ENCODE measurements at places on chromosomes 6 and 20. TPM values are rescaled to one million over a fixed set of nuclear protein-coding genes. Genes with fewer than 3 reads are reported as not detected.

CLVS2 gene
- not detected for total RNA-seq

GPR6 gene
- total RNA-seq, result not detected

DNA sequence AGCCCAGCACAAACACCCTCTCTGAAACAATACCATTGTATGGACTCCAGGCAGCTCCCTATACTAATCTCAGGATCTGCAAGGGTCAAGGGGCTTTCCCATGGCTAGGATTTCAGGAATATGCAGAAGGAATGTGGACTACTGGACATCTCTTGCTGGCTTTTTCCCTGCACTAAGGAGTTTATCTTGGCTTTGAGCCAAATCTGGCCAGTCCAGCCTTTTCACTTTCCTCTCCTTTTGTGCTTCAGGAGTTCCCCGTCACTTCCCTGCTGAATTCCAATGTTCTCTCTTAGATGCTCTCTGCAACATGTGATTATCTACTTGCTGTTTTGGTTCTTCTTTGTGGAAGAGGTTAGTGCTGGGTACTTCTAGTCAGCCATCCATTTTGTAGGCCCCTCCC, 568.2 kb downstream of the HDGFL1 start:
- DNase-seq, result no peak
- no peaks in the 10 kb centered on the region for H3K27me3 ChIP-seq
- peaks cover 4% of the 10 kb centered on the region for H3K36me3 ChIP-seq
- H3K4me3 ChIP-seq, result no peak overlapping the region

DNA sequence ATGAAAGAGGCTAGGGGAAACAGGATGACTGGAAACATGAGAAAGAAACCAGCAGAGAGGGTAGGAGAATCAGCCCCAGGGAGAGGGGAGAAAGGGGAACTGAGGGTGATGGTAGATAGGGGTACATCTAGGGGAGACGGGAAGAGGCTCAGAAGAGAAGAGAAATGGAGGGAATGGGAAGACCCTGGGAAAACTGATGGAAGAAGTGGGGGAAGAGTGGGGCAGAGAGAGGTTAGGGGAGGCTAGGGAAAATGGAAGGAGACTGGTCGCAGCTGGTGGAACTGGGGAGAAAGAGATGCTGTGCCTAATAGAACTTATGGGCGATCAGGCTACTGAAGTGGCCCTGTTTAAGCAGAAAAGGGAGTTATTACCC, 548 bp downstream of the PROCR start:
- H3K4me1 ChIP-seq, result peaks cover 12% of the 10 kb centered on the region
- peaks cover 1% of the 10 kb centered on the region for H3K27me3 ChIP-seq
- no peaks in the 10 kb centered on the region for H3K36me3 ChIP-seq
- H3K27ac ChIP-seq, result no peak overlapping the region
- peak overlapping the region; percentile 69 for H3K4me3 ChIP-seq

DNA sequence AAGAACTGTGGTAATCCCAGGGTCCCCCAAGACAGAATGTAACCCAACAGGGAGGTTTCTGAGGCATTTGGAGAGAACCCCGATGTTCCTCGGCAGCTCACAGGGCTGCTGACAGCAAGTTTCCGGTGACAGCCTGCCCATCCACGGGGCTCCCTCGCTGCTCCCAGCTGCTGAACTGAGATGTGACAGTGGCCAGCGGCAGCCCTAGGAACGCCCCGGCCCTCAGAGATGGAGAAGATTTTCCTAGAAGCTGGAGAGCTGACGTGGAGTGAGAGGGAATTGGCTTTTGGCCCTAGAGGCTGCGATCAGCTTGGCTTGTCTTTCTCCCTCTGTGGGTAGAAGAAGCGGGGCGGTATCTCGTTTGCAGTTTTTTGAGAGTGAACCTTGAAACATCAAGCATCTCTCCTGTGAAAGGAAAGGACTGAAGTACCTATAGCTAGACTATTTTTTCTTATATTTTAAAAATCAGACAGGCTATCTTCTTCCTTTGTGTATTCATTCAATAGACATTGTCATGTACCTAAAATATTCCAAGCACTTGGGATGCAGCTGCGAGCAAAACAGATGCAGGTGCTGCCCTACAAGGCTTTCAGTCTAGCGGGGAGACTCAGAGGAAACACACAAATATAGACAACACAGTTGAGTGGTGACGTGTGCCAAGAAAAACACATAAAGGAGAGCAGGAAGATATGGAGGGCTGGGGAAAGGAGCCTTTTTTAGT, 28.4 kb upstream of the NFATC2 start:
- peaks cover 3% of the 10 kb centered on the region for H3K4me1 ChIP-seq
- H3K4me3 ChIP-seq, result no peak overlapping the region
- no peak overlapping the region for H3K27ac ChIP-seq
- DNase-seq, result no peak
- H3K27me3 ChIP-seq, result peaks cover 3% of the 10 kb centered on the region
- no peaks in the 10 kb centered on the region for H3K36me3 ChIP-seq

DBNDD2 gene
- total RNA-seq, result 47.0 TPM

- no peak overlapping the region for H3K4me3 ChIP-seq
- H3K4me1 ChIP-seq, result peaks cover 49% of the 10 kb centered on the region
- DNase-seq, result no peak
- peak overlapping the region; percentile 63 for H3K27ac ChIP-seq
- H3K27me3 ChIP-seq, result no peaks in the 10 kb centered on the region
Observed at GRCh38 chr20:57439432-57439831, 48.2 kb downstream of the RBM38 start.

DNA sequence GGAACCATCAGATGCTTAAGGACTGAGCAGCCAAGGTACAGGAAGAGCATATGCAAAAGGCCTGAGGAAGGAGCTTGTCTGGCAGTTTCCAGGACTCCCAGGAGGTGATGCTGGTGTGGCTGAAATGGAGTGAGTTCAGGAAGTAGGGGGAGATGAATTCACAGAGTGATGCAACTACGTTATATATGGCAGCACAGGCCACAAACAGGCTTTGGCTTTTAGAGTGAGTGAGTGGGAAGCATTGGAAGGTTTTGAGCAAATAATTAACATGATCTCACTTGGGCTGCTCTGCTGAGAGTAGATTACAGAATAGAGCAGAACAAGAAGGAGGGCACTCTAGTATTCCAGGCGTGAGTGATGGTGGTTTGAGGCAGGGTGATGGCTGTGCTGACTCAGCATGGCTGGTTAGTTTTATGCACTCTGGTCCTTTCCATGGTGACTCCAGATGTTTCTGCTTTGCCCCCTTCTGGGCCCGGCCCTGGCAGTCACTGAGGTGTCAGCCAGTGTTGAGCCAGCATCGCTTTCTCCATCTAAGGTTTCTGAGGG, 6.5 kb downstream of the BTN2A2 start:
- DNase-seq, result no peak
- peaks cover 44% of the 10 kb centered on the region for H3K4me1 ChIP-seq
- H3K27ac ChIP-seq, result peak overlapping the region; percentile 74
- no peak overlapping the region for H3K4me3 ChIP-seq

ECT2L gene
- total RNA-seq, result not detected

GRCh38 chr6:157281570-157281969, 41.7 kb downstream of the TMEM242 start:
- no peaks in the 10 kb centered on the region for H3K27me3 ChIP-seq
- H3K4me1 ChIP-seq, result no peaks in the 10 kb centered on the region
- no peak overlapping the region for H3K4me3 ChIP-seq
- DNase-seq, result no peak
- H3K27ac ChIP-seq, result no peak overlapping the region
- no peaks in the 10 kb centered on the region for H3K36me3 ChIP-seq
